ENCODE measurements at places on chromosomes 12 and 14. TPM values are rescaled to one million over a fixed set of nuclear protein-coding genes. Genes with fewer than 3 reads are reported as not detected.

DNA sequence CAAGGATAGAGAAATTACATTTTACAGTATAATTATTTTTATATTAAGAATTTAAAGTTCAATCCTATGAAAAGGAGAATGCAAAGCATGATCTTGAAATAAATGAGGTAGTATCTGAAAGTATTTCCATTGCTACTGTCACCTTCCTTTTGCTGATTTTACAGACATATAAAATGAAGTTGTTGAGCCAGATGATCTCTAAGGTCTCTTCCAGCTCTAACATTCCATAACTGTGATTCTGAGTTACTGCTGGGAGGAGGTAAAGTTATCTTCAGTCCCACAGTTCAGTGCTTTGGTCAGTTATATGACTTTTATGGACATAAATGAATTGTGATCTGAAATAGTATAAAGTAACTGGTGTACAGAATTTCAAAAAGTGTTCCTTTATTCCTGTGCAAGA, 52.8 kb downstream of the SLC38A6 start:
- H3K36me3 ChIP-seq = no peaks in the 10 kb centered on the region
- H3K27me3 ChIP-seq = no peaks in the 10 kb centered on the region
- H3K4me1 ChIP-seq = no peaks in the 10 kb centered on the region

- H3K4me3 ChIP-seq = no peak overlapping the region
- no peaks in the 10 kb centered on the region for H3K27me3 ChIP-seq
- H3K27ac ChIP-seq = no peak overlapping the region
- no peak for DNase-seq
- H3K4me1 ChIP-seq = no peaks in the 10 kb centered on the region
These were observed 85.4 kb downstream of the C12orf50 start for GRCh38 chr12:87943762-87944161.

DNA sequence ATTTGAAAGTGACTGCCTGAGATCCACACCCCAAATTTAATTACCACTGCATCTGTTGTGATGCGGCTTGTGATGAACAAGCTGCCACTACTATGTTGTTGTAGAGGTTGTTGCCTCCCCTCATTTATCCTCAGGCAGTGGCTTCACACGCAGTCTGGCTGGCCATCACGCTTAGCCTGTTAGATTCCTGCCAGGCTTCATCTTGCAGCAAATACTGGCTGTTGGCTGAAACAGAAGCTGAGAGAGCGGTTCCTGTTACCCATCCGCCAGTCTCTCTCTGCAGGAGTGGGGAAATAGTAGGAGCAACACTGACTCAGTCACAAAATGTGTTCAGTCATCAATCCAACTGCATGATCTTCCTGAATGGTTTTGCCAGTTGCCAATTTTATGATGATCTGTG, 934.4 kb downstream of the FLRT2 start:
- H3K4me1 ChIP-seq = no peaks in the 10 kb centered on the region
- DNase-seq = no peak
- no peaks in the 10 kb centered on the region for H3K36me3 ChIP-seq
- no peak overlapping the region for H3K4me3 ChIP-seq

ACTR10 gene
- total RNA-seq = 53.0 TPM

DNA sequence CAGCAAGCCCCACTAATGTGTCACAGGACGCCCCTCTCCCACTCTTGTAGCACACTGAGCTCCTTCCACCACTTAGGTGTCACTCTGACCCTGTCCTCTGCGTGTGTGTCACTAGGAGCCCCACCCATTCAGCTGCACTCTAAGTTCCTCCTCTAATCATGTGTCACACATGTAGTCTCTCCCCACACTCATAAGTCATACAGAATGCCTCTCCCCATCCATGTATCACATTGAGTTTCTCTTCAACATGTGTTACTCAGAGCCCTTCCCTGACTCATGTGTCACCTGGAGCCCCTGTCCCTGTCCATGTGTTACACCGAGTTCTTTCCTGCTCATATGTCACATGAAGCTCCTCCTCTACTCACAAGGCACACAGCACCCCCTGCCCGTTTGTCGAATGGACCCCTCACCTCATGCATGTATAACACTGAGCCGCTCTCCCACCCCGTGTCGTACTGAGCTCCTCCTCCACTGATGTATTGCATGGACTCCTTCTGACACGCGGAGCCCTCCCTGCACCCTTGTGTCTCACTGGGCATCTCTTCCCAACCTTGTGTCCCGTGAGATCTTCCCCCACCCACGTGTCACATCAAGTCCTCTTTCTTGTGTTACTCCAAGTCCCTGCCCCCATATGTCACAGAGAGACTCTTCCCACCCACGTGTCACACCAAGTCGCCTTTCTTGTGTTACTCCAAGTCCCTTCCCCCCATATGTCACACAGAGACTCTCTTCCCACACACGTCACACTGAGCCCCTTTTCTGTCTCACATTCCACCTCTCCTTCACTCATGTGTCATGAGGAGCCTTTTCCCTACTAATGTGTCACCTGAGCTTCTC, 31.0 kb downstream of the RTL1 start:
- H3K4me1 ChIP-seq = no peaks in the 10 kb centered on the region
- H3K36me3 ChIP-seq = no peaks in the 10 kb centered on the region
- H3K27me3 ChIP-seq = no peaks in the 10 kb centered on the region

SLC4A8 gene
- total RNA-seq = 63.7 TPM

DNA sequence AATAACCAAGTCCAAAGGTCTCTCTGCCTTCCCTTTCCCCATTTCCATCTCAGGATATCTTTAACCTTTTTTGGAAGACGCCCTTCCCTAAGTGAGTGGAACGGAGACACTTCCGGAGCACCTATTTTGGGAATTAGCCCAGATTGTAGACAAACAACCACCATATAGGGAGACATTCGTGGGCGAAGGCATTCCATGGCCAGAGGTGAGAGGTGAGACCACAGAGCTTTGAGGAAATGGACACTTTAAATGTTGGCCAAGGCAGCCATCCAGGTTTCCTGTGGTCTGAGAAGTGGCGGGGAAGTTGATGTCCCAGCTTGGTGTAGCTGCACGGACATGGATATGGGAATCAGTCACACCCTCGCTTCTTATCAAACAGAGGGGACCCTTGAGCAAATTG, 69.4 kb upstream of the BDKRB2 start:
- no peak for DNase-seq
- no peak overlapping the region for H3K27ac ChIP-seq
- H3K4me1 ChIP-seq = no peaks in the 10 kb centered on the region

DNA sequence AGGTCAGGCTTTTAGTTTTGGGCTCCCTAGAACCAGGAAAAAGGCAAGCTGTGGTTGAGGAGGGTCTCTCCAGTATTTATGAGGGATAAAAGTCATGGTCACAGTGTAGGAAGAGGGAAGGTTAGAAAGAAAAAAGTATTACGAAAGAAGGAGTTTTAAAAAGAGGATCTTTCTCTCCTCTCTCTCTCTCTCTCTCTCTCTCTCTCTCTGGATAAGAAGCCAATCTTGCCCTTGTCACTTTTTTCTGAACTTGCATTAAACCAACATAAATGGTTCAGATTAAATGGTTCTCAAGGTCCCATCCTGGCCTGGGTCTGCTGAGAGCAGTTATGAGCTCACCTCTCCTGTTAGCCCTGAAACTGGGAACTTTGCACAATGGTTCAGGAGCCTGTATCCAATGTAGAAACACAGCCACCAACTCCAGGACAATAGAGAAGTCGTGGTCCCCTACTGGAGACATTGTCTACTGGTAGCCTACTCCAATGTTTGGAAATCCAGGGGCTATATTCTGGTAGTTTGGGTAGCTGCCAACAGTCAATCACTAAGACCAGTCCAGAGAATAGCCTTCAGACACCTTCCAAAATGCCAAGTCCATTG, 131.9 kb downstream of the DAD1 start:
- H3K36me3 ChIP-seq = no peaks in the 10 kb centered on the region
- no peak for DNase-seq
- H3K4me1 ChIP-seq = no peaks in the 10 kb centered on the region
- no peak overlapping the region for H3K27ac ChIP-seq
- H3K27me3 ChIP-seq = no peaks in the 10 kb centered on the region

DNA sequence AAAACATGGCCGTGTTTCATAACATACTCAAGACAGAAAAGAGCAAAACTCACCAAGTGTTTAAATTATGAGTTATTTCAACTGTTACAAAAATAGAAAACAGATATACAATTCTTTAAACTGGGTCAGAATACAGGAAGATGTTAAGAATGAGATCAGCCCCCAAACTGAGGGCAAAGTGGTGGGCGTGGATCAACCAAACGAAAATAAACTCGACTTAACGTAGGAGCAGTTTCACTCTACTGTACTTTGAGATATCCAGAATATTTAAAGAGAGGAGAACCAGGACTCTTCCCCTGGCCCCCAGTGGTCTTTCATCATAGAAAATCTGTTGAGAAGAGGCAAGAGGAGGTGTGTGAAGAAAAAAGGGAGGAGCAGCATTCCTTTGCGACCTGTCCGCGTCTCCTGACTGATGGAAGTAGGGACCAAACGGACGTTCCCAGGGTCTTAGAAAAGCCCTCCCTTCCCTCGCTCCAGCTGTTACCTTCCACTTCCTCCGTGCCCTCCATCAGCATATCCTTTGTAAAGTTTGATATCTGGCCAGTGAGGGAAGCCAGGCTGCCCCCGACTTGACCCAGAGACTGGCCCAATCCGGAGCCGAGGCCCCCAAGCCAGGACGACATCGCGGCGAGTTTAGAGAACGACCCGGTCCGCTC, 668 bp downstream of the TRIP11 start:
- peak; percentile 66 for DNase-seq
- no peaks in the 10 kb centered on the region for H3K27me3 ChIP-seq
- peak overlapping the region; percentile 81 for H3K4me3 ChIP-seq
- H3K27ac ChIP-seq = peak overlapping the region; percentile 99
- peaks cover 17% of the 10 kb centered on the region for H3K4me1 ChIP-seq

Measured in testis (tissue), 5 donors.